ENCODE measurements at places on chromosomes 3 and 15. TPM values are rescaled to one million over a fixed set of nuclear protein-coding genes. Genes with fewer than 3 reads are reported as not detected.

Gene GALNT15
- total RNA-seq: 11.5 TPM

DNA sequence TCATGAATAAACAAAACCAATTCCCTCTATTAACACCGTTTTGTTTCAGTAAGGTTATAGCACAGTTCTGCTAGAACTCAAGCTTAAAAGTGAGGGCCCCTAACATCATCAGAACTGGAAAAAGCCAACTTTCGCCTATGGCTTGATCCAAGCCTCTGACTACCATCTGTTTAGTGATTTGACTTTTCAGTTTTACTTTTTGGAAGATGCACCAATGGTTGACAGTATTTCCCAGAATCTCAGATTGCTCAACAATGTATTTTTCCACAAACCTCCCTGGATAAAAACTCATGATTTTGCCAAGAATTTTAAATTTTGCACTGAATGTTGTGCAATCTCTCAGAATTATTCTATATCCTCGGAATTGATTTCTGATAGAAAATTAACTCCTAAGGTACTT, 190.7 kb downstream of the LSAMP start:
- DNase-seq: no peak

Gene GOLGA6D
- 0.07 TPM for total RNA-seq

Gene CFAP161
- 1.2 TPM for total RNA-seq

Gene SLC2A2
- total RNA-seq: not detected

Gene PTH1R
- 48.2 TPM for total RNA-seq

Gene CTSH
- total RNA-seq: 3,907 TPM

Gene TMEM108
- 4.5 TPM for total RNA-seq

- DNase-seq: no peak
Observed at GRCh38 chr3:155302481-155302880, 9.0 kb upstream of the STRIT1 start.

DNA sequence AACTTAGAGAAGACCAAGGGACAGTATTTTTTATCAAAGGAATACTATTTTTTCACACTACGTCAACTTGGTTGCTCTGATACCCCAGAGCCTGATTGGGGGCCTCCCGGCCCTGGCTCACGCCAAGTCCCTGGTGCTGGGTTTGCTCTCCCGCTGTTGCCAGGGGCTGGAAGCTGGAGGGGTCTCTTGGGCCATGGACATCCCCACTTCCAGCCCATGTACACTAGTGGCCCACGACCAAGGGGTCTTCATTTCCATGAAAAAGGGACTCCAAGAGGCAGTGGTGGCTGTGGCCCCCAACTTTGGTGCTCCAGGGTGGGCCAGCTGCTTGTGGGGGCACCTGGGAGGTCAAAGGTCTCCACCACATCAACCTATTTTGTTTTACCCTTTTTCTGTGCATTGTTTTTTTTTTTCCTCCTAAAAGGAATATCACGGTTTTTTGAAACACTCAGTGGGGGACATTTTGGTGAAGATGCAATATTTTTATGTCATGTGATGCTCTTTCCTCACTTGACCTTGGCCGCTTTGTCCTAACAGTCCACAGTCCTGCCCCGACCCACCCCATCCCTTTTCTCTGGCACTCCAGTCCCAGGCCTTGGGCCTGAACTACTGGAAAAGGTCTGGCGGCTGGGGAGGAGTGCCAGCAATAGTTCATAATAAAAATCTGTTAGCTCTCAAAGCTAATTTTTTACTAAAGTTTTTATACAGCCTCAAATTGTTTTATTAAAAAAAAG, 20.3 kb upstream of the BSN start:
- no peak for DNase-seq

Gene MOBP
- 0.22 TPM for total RNA-seq

Gene ANKUB1
- 3.7 TPM for total RNA-seq

DNA sequence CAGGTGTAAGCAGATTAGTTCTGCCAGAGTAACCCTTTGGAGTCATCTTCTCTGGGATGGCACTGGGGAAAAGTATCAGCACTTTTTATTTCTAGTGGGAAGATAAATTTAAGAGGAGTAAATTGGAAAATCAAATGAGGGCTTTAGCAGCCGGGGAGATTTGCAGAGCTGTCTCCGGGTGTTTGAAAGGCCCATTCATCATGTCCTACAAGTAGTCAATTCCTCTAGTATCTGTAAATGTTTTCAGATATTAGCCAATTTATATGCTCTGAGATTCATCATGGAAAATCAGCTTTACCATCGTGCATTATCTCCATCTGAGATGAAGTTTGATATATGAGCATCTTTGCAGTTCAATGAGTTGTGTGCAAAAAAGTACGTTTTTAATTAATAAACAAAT, 93.6 kb downstream of the CDIN1 start:
- DNase-seq: no peak

DNA sequence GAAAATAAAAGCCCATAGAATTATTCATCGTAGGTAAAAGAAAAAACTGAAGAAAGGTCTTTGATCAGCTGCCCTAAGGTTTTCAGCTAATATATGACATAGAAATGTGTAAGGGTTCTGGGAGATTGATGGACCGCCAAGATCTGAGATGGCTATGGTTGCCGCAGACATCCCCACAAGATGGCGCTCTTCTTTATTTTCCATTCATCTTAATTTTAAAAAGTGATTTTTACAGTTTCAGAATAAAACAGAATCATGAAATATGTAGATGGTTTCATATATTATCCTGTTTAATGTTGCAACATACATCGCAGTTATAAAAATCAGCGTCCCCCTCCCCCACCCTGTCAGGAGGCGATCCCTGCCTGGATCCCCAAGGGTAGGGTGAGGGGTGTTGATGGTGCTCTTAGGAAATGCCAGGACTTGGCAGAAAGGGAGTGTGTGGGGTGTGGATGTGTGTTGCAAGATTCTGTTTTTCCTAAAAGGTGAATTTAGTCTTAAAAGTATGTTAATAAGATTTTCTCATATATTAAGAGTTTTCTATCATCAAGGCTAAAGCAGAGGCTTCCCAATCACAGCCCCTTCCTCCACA, 68.8 kb downstream of the ANXA2 start:
- DNase-seq: no peak

- DNase-seq: no peak
Observed at GRCh38 chr15:80573606-80574005, 121.5 kb upstream of the ABHD17C start.

DNA sequence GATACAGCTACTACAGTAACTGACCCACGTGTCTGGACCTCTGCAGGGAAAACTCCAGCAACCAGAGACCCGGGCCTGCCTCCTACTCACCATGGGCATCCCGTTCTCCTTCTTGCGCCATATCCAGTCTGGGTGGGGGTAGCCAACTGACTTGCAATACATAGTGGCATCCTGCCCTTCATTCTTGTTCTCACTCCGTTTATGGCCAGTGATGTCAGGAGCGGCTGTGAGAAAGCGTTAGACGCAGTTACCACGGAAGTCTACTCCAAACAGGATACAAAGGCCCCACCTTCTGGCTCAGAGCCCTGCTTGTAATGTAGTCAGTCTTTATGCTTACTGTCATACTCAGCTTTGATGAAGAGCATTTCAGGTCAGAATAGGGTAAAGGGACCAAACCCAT, 59.6 kb downstream of the NPTN start:
- no peak for DNase-seq

GRCh38 chr15:101689901-101690300, 34.4 kb downstream of the TARS3 start:
- DNase-seq: no peak

Gene GATM
- total RNA-seq: 5.2 TPM

Gene KNG1
- not detected for total RNA-seq

Gene CHRNA5
- not detected for total RNA-seq

Gene STRIT1
- not detected for total RNA-seq

Gene C2CD4A
- total RNA-seq: not detected

Gene CYP11A1
- 8.4 TPM for total RNA-seq

Gene A4GNT
- not detected for total RNA-seq

DNA sequence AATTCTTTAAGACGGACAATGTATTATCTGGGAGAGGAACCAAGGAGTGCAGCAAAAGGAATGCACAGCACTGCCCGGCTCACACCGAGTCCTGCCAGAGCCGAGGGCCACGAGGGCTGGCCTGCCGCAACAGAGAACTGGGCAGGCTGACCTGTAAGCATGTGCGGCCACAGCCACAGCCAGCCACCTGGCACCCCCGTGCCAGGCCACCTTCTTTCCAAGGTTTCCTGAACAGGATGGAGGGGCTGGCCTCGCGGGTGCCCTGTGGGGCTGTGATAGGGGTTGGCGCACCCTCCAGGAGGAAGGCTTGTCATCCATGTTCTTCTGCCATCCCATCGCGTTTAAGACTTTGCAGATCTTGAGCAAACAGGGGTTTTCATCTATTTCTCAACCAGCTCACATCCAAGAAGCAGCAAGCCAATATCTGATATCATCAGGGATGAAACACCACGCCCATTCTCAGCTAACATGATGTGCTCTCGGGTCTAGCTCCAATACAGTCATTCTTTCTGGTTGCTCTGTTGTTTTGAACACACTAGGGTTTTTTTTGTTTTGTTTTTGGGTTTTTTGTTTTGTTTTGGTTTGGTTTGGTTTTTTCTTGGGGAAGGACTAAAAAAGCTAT, 10.2 kb downstream of the CA12 start:
- DNase-seq: no peak

- DNase-seq: no peak
Observed at GRCh38 chr3:17044855-17045254, 160.1 kb downstream of the PLCL2 start.

DNA sequence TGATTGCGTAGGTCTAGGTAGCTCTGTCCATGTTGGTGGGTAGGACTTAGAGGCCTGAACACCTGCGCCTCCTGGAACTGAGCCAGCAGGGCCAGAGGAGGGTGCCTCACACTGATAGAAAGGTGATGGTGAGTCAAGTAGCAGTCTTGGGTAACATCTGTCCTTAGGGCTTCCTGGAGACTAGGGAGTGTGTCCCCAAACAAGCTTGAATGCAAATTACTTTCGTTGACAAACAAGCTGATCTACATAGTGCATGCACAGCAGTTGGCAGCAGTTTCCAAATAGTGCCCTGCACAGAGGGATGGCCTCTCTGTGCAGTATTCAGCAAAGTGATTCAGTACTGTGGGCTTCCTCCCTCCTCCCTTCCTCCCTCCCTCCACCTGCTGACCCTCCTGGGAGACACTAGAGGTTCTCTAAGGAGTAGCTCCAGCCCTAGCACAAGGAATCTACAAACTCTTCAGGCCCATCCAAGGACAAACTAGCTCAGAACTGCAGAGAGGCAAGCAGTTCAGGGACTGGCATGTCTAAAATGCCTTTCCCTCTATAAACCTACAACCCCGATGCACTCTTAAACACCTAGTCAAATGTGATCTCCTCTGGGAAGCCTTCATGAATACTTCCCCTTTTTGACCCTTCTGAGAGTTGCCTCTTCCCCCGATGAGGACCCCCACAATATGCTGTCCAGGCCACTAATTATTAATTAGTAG, 61.0 kb downstream of the TLE3 start:
- DNase-seq: no peak

DNA sequence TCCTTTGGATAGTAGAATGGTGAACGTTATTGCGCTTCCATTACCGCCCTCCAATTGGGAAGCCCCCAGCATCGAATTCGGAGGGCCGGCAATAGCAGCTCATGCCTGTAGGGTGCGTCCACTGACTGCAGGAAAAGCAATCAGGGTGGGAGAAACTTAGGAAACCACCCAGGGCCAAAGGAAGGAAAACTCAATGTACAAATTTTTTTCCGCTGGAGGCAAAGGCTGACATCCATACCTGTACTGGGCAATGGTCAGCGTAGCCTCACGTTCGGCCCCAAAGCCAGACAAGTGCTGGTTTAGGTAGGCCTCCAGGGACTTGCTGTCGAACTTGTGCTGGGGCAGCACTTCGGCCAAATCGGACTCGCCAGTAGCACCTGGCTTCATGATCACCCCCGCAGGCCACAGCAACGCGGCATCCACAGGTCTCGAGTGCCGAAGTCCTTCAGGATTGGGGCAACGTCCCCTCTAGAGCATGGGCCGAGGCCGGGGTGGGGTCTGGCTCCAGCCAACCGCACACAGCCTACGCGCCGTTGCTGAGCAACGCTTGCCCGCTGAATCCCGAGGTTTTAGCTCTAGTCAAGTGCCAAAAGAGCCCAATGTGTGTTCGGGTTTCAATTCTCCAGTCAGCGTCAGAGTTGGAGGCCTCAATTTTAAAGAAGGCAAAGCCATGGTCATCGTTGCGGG, at the start of gene ACAD11:
TSS of gene ACAD11 (minus strand) at position 445 of the 687 bp plus-strand sequence. CDS start at position 387, 58 bp downstream.
- peak; percentile 93 for DNase-seq

DNA sequence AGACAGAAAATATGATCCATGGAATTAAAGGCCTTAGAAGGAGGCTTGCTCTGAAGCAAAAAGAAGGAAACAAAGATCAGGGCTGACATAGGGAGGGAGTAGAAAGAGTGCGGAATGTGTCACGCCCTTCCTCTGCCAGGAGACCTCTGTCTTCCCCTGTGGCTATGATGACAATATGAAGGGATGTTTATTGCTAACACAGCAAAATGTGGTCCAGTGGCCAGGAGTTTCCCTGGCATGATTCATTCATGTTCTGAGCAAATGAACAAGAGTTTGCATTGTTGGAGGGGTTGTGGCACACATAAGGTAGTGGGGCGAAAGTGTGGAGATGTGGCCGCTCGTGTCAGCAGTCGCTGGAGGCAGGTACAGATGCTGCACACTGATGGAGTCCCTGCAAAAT, 169.4 kb downstream of the SHQ1 start:
- no peak for DNase-seq

Gene GOLGA8N
- 14.5 TPM for total RNA-seq

Gene CFAP20DC
- total RNA-seq: 1.0 TPM

DNA sequence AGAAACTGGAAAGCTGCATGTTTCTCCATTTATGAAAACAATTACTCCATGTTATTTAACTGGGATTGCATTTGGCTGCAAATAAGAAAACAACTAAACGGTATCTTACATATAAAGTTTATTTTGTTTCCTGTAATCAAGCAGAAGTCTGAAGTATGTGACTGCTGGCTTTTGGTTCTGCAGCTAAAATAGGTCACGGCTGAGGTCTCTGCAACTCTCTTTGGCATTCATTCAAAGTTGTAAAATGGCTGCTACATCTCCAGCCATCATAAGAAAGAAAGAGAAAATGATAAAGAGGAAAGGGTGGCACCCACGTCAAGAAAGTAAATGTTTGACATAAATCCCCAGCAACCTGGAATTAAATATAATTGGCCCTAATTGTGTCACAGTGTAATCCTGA, 406.1 kb downstream of the TBC1D5 start:
- no peak for DNase-seq

Gene KCNH8
- 0.10 TPM for total RNA-seq

Gene MRAS
- 29.1 TPM for total RNA-seq

Gene CYP1A1
- total RNA-seq: 3.1 TPM

Gene DUOXA1
- total RNA-seq: 167 TPM

DNA sequence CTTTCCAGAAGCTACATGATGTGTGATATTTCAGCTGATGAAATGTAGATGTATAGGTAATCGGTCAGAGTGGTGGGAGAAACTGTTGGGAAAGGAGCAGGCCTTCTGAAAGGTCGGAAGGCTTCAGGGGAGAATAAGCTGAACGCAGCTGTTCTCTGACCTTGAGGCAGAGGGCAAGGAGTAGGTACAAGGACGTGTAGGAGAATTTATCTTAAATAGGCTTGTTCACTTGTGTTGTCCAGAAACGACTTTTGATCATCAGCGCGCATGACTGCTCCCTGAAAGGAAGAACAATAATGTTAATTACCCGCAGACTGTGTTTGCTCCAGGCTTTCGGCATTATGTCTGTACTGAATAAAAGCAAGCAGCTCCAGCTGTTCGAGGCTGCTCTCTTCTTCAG, 39.6 kb downstream of the GPR160 start:
- DNase-seq: no peak

Gene RHCG
- not detected for total RNA-seq

GRCh38 chr3:148128136-148128535, 569.6 kb upstream of the AGTR1 start:
- DNase-seq: no peak

Gene THRB
- total RNA-seq: 14.8 TPM
